Tibial nerve (tissue), 4 donors: ENCODE measurements at places on chromosomes 2 and 18.

DNA sequence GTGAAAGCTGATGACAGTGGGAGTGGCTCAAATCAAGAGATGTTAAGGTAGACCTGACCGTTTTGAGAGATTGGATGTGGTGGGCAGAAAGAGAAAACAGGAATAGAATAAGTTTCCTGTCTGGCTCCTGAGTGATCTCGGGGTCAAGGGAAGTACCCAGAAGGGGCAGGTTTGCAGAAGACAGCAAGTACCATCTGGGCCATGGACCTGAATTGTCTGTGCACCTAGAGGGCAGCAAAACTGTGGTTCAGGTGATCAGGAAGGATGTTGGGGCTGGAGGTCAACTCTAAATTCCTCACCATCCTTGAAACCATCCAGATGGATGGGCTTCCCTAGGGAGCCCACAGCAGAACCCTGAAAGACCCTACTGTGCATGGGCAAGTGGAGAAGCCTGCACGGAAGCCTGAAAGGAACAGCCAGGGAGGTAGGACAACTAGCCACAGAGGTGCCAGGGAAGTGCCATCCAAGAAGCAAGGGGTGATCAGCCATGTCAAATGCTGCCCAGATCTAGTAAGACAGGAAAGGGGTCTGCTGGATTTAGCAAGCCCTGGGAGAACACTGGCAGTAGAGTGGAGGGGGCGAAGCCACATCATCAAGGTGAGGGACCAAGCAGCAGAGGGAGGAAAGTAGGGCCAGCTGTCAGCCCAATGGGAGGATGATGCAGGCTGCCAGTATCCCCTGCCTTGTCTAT is 8.0 kb downstream of the TEX261 start:
- no peak for DNase-seq

DNA sequence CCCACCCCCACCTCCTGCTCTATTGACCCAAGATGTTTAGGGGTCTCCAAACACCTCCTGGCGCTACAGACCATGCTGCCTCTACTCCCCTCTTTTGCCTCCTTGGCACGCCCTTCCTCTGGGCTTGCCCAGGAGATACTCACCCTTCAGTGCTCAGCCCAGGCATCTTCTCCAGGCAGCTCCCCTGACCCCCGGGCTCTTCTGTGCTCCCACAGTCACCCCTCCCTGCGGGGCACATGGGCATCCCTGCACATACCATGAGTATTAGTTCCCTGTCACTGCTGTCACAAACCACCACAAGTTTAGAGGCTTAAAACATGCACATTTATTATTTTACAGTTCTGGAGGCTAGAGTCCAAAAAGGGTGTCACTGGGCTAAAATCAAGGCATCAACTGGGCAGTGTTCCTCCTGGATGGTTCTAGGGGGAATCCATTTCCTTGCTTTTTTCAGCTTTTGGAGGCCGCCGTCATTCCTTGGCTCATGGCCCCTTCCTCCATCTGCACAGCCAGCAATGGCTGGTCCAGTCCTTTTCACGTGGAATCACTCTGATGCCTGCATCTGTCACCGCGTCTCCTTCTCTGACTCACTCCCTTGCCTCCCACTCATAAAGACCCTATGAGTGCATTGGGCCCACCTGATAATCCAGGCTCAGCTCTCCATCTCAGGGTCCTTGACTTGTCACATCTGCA is 230.4 kb upstream of the COPS8 start:
- DNase-seq = no peak

DNA sequence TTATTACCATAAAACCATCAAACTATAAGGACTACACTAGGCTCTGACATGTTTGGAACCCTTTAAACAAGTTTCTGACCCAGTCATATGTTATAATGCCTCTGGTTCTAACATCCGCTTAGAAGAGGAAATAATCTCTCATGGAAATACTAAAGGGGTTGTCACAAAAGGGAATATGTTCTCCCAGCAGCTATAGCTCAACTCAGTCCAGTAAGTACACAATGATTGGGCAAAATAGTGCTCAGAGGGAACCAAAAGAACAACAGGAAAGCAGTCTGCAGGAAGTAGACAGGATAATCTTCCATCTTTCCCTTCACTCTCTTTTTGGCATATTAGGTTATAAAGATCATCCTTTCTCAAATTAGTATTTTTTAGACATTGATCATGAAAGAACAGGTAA is 4.3 kb downstream of the SRBD1 start:
- no peak for DNase-seq

- no peak for DNase-seq
Measured at GRCh38 chr2:181300600-181301291, 156.4 kb upstream of the ITGA4 start.

- DNase-seq = no peak
Measured at GRCh38 chr2:233706720-233707119, 6.0 kb upstream of the UGT1A5 start.

DNA sequence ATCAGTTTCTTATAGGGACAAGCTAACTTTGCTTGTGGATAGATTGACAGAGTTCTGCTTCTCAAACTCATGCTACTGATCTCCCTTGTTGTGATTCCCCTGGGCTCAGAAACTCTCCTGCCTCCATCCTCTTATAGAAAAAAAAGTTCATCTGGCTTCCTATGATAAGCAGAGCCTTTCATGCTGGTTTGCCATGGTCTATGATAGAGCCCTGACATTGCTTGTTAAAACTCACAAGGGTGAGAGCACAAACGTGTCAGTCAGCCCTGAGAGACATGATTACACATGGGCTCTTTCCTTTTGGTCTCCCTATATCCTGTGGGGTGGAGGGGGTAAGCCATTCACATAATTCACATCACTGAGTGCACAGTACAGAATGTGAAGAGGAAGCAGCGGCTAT is 121.8 kb downstream of the TDRD15 start:
- DNase-seq = no peak
